ENCODE measurements at places on chromosomes 5 and 9.
A peak's percentile ranks its signal among the peaks of the same experiment; 100 is the strongest.

GRCh38 chr9:137167747-137168572, 1.9 kb downstream of the LRRC26 start:
- DNase-seq = no peak

- DNase-seq = no peak
Observed at GRCh38 chr5:176736301-176736930, 73.9 kb upstream of the UNC5A start.

DNA sequence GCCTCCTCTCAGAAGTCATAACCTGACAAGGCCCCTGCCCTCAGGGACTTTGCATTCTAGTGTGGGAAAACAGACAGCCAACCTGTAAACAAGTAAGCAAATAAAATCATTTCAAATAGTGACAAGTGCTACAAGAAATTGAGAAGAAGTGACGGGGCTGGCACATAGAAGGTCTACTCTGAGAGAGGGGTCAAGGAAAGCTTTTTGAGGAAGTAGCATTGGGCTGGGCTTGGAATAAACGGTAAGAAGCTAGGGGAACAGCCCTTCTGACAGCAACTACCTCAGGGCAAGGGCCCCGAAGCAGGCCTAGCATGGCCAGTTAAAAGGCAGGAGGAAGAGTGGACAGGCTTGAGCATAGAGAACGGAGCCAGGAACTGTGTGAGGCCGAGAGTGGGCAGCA, 4.8 kb upstream of the SLC2A8 start:
- no peak for DNase-seq

DNA sequence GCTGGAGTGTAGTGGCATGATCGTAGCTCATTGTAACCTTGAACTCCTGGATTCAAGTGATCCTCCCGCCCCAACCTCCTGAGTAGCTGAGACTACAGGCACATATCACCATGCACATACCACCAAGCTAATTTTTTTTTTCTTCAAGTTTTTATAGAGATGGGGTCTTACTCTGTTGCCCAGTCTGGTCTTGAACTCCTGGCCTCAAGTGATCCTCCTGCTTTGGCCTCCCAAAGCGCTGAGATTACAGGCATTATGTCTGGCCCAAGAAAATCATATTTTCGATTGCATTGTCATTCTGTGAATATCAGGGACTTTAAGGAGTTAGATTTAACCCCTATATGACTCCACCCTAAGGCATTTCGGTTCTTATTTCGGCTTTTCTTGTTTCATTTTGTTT, 116.6 kb downstream of the VPS13A start:
- DNase-seq = no peak

GRCh38 chr5:169067751-169068173, 233.2 kb downstream of the SLIT3 start:
- DNase-seq = no peak

DNA sequence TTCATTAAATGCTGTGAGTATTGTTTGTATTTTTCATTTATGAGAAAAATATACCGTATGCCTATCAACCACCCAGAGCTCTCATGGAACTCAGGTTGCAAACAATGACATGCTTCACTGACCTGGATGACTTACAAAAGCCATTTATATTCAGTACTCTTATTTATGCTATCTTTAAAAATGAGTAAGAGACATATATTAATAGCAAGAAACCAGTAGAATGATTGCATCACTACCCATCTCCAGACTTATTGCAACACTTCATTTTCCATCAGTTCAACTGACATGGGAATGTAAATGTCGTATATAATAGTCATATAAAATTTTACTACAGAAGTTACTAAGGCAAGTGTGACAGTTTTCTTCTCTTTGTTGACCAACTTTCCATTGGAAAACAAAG, 69.1 kb downstream of the OTP start:
- no peak for DNase-seq

GRCh38 chr9:14222149-14222835, 91.6 kb downstream of the NFIB start:
- DNase-seq = no peak

GRCh38 chr9:135014311-135015010, 73.0 kb upstream of the OLFM1 start:
- DNase-seq = no peak

- DNase-seq = no peak
Observed at GRCh38 chr5:36569491-36569890, 36.9 kb upstream of the SLC1A3 start.

DNA sequence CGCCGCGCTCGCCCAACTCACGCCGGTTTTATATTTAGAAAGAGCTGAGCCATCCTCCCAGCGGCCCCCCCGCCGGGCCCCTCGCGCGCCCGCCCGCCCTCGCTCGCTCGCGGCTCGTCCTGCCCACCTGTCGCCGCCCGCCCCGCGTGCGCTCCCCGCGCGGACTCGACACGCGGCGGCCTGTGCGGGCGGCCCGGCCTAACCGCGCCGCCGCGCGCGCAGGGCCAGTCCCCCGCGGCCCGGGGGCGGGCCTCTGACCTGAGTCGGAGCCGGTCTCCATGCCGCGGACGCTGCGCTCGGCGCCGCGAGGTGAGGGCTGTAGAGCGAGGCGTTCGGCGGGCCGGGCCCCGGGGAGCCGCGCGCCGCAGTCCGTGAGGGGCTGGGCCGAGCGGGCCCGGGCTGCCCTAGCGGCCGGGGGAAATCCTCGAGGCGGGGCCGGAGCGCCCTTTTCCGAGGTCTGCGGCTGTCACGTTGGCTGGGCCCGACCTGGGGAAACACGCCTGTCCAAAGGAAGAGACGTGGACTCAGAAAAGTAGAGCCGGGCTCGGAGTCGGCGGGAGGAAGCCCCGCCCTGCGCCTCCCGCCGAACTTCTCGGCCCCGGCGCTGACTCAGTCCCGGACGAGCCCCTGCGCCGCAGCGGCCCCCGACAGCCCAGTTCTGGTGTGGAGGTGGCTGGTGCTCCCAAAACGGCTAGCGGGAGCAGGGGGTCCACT, at the start of gene ECPAS:
Gene ECPAS, minus strand, starts transcription at position 526 of the 714 bp plus-strand sequence. CDS start 11,465 bp downstream, outside the sequence.
- DNase-seq = peak; percentile 79

- DNase-seq = no peak
Observed at GRCh38 chr9:134314039-134314949, 12.0 kb upstream of the RXRA start.

- no peak for DNase-seq
Observed at GRCh38 chr5:9615331-9615730, 14.8 kb downstream of the TAS2R1 start.

DNA sequence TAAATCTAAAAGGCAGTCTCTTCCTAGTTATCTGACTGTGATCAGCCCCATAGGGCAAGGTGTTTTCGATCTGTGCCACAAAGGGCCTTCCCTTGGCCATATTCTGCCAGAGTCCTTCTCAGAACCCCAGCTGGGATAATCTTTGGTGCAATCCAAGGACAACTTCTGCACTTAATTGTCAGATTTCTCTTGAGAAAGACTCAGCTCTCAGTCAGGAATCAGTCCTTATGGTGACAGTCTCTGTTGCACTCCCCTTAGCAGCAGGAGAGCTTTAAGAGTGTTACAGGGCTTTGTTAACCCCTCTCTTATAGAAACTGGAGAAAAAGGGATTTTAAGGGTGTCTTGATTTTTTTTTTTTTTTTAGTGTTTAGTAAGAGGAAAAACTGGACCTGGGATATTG, 15.4 kb upstream of the RFX3 start:
- DNase-seq = no peak

- DNase-seq = no peak
Observed at GRCh38 chr9:79555474-79556089, 16.2 kb upstream of the TLE4 start.

DNA sequence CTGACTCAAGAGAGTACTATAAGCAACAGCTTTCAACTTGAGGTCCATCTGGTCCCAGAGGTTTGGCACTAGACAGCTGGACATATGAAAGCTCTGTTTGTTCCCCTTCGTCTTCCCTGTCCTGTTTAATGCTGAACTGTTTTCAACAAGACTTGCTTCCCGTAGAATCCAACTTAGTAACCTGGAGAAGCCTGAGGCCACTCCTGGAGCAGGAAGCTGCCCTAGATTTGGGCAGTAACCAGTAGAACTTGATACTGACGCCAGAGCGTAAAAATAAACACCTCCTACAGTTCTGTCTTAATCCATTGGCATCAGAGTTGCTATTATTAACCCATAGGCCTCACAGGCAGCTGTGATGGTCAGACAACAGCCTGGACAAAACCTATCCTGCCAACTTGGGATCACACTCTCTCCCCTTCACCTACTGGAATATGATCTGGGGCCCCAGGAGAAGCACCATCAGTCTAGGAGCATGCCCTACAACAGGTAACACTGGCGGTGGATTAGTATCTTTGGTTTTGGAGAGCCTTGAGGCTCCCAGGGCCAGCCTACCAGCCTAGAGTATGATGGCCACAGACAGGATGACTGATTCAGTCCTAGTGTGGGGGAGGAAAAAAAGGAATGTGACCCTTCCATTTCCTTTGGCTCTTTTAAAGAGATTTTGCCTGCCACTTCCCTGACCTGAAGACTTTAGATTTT, 29.2 kb downstream of the RUSC2 start:
- no peak for DNase-seq

- DNase-seq = no peak
Observed at GRCh38 chr5:131156385-131156784, 8.7 kb downstream of the HINT1 start.

- DNase-seq = no peak
Observed at GRCh38 chr5:65981548-65981947, 55.2 kb downstream of the ERBIN start.

DNA sequence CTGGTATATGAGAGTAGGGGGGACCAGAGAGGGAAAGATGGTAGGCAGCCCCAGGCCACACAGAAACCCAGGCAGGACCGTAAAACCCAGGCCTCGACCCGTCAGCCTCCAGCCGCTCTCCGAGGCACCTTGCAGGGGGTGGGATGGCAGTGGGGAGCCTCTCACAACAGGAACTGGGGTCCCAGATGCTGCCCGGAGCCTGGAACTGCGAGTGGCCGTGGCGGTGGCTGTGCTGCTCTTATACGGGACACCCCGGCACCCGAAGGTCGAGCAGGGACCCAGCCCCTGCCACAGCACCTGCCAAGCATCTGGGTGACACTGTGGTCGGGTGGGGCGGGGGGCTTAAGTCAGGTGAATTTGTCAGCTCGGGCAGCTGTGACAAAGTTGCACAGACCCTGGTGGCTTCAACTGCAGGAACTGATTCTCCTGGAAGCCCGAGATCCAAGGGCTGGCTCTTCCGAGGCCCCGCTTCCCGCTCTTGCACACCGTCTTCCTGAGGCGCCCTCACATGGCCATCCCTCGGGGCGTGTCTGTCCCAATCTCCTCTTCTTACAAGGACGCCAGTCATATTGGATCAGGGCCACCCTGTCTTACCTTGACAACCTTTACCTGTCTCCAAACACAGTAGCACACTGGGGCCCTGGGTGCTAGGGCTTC, 47.6 kb upstream of the EGFL7 start:
- DNase-seq = no peak

GRCh38 chr5:151024440-151025249, 4.3 kb downstream of the GPX3 start:
- DNase-seq = no peak

GRCh38 chr5:159128070-159128541, 28.4 kb upstream of the EBF1 start:
- no peak for DNase-seq

DNA sequence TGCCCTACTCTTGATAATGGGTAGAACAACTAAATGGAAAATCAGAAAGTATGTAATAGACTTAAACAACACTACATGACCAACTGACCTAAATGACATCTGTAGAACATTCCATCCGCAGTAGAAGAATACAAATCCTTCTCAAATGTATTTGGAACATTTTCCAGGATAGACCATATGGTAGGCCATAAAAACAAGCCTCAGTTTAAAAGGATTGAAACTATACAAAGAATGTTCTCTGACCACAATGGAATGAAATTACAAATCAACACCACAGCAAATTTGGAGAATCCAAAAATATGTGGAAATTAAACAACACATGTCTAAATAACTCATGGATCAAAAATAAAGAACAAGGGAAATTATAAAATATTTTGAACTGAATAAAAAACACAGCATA, 189.2 kb downstream of the NDUFS4 start:
- DNase-seq = no peak

GRCh38 chr5:71600783-71601182, 13.6 kb downstream of the MCCC2 start:
- DNase-seq = no peak

GRCh38 chr5:116911074-116911473, 336.5 kb upstream of the SEMA6A start:
- no peak for DNase-seq

- DNase-seq = no peak
Observed at GRCh38 chr9:3511551-3511950, 14.2 kb downstream of the RFX3 start.

GRCh38 chr5:149221326-149221725, 50.3 kb upstream of the AFAP1L1 start:
- no peak for DNase-seq

- no peak for DNase-seq
Observed at GRCh38 chr5:145983446-145983845, 47.1 kb downstream of the SH3RF2 start.

- DNase-seq = no peak
Observed at GRCh38 chr9:83965350-83966208, 14.4 kb downstream of the HNRNPK start.

DNA sequence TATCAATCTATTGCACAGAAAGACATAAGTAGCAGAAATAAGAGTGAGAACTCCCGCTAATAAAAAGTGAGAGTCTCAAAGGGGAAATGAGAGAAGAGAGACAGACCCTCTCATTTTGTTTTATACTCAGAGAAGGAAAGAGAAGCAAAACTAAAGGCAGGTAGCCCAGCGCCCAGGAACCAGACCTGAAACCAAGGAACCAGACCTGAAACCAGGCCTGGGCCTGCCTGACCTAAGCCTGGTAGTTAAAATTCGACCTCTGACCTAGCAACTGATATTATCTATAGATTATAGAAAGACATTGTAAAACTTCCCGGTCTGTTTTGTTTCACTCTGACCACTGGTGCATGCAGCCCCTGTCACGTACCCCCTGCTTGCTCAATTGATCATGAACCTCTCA, 134.5 kb upstream of the SEMA6A start:
- DNase-seq = no peak

GRCh38 chr5:53777864-53778618, 217.6 kb downstream of the NDUFS4 start:
- no peak for DNase-seq

DNA sequence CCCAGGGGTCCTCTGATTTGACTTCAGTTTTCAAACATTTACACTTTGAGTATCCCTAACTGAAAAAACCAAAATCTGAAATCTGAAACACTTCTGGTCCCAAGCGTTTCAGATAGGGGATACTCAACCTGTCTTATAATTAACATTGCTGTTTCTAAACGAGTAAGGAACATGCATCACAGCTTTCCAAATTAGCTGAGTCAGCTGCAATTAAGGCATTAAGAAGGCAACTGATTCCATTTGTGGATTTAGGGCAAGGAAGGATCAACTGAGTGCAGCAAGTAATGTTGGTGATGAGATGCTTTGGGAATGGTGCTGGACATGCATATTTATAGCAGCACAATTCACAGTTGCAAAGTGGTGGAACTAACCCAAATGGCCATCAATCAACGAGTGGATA, 168.6 kb downstream of the ACER2 start:
- no peak for DNase-seq

DNA sequence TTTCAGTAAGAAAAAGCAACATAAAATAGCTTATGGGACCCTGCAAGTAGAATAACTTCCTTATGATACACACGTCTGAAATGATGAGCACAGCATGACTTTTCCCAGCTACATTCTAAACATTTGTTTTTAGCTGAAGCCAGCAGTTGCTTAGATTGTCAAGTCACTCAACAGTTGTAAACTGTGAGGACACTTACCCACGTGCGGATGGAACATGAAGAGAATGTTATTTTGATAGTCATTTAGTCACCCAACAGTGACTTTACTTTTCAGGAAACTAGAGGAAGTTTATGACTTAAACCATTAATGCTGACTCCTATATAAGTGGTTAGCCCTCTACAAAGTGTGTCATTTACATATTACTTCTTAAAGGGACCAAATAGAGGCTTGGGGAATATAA, 3.0 kb downstream of the HACD4 start:
- no peak for DNase-seq

All from activated naive CD8-positive, alpha-beta T cell treated with anti-CD3 and anti-CD28 coated beads, Interleukin-2, amount 50 U/mL, for 24 hours (primary cell).